ENCODE measurements at places on chromosomes 4 and X.

GRCh38 chr4:3026540-3026939, 47.8 kb downstream of the HTT-AS start:
- no peak for DNase-seq

DNA sequence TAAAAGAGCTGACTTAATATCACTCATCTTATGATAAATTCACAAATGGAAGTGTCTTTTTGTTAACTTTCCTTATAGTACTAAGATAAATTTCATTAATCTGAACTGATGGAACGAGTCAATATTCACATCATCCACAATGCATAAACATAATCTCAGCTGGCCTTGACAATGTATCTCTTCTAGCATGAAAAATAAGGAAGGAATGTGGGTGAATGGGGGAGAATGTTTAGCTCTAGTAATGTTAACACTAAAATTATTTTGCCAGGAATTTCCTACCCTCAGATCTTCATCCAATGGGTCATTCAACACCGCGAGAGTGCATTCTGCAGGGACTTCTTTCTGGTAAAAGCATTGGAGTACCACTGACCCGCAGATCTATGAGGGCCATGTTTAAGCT, 15.8 kb downstream of the TRPC3 start:
- DNase-seq, result no peak

GRCh38 chrX:20260885-20261284, 5.8 kb downstream of the RPS6KA3 start:
- no peak for DNase-seq

GRCh38 chr4:104728380-104729122, 233.9 kb upstream of the CXXC4 start:
- DNase-seq, result no peak

- no peak for DNase-seq
Measured at GRCh38 chrX:28843817-28844216, 256.6 kb downstream of the IL1RAPL1 start.
